Right ventricle myocardium superior (tissue), 1 donor: ENCODE measurements at places on chromosomes 1 and 21. TPM values are rescaled to one million over a fixed set of nuclear protein-coding genes. Genes with fewer than 3 reads are reported as not detected.

DNA sequence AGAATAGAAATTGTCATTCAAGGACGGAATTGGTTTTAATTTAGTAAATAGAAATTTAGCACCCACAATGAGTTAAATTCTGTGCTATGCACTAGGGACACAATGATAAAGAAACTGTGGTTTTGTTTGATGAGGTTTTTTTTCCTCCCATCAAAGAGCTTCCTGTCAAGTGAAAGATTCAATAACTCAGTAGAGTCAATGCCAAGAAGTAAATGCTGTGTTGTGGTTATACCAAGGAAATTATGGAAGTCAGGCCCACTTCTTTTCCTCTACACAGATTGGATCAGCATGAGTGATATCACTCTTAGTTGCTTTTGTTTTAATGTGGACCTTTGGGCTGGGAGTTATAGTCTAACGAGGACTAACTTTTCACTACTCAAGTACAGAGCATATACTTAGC lies 1269.6 kb upstream of the ADGRL2 start:
- DNase-seq: no peak

DNA sequence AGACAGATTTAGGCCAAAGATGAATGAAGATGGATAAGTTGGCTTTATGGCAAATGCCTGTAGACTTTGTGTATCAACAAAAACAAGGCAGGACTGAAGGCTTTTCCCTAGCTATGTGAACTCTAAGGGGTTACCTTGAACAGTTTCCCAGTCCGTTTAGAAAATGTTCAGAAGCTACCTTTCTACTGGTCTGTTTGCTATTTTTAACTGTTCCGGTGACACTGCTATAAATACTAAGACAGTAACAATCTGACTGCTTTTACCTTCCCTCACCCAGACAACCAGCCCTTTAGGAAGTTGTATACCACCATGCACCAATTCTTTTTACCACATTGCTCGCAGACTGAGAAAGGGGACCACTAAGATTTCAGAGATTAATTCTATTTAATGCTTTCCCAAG lies 102.2 kb downstream of the PHTF1 start:
- DNase-seq: no peak

DNA sequence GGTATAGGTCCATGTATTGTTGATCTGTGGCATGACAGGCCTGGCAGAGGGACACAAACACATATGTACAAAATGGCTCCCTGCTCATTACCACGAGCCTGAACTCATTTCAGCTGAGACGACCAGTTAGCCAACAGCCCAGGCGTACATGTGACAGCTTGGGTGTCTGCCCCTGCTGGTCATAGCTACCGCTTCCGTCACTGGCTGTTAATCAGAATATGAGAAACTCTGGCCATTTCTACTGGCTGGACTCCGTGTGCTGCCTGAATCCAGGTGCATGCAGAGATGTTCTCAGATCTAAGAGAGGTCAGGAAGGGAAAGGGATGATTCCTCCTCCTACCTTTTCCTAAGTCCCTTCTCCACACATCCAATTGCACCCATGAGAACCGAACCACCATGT lies 144.5 kb downstream of the PBX1 start:
- DNase-seq: no peak

The KDM1A gene
- total RNA-seq: 29.8 TPM
